Kidney epithelial cell (primary cell): ENCODE measurements at places on chromosomes 7 and 10.

- no peak for DNase-seq
These were observed 245.6 kb downstream of the SLC25A13 start for GRCh38 chr7:96076350-96076707.

GRCh38 chr7:96241855-96242254 lies 80.0 kb downstream of the SLC25A13 start:
- DNase-seq = no peak

GRCh38 chr7:30062587-30062986 lies 34.4 kb downstream of the PLEKHA8 start:
- no peak for DNase-seq

- no peak for DNase-seq
These were observed 66.1 kb downstream of the RBM33 start for GRCh38 chr7:155710530-155710929.

DNA sequence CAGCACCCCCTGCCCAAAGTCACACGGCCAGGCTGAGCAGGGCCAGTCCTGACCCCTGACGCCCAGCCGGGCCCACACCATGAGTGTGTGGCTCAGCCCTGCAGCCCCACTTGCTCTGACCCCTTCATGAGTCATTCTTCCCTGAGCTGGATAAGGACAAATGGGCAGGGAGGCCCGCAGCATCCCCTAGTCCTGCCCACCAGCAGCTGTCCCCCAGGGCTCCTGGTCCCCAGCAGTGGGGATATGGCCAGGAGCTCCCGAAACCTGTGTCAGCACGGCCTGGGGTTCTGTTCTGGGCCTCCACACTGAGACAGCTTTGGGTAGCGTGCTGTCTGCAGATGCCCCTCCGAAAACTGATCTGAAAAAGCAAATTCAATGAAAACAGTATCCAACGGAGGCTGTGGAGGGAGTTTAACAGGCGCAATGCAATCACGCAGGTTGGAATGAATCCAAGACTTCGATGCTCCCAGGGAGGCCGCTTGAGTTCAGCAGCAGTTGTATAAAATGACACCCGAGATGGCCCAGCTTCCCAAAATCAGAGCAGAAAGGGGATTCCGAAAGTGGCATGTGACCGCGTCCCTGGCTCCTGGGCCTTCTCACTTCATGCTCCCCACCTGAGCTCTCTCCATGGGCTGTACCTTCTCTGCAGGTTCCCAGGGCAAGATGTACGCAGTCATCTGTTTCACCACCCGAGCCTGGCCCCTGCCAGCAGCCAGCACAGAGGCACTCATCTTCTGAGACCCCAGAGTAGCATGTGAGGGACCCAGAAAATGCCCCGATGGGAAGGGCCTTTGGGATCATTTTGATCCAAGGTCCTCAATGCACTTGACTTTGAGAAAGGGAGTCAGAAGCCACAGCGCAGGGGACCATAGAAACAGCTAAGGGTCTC lies 214.1 kb downstream of the USP6NL start:
- DNase-seq = no peak

DNA sequence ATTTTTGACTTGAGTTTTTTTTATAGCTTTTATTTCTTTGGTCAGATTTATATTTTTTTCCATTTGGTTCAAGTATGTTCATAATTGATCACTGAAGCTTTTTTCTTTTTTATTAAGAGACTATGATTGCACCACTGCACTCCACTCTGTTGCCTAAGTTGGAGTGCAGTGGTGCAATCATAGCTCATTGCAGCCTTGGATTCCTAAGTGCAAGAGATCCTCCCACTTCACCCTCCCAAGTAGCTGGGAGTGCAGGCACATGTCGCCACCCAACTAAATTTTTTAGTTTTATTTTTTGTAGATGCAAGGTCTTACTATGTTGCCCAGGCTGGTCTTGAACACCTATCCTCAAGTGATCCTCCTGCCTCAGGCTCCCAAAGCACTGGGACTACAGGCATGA lies 97.7 kb upstream of the KIF5B start:
- DNase-seq = no peak

DNA sequence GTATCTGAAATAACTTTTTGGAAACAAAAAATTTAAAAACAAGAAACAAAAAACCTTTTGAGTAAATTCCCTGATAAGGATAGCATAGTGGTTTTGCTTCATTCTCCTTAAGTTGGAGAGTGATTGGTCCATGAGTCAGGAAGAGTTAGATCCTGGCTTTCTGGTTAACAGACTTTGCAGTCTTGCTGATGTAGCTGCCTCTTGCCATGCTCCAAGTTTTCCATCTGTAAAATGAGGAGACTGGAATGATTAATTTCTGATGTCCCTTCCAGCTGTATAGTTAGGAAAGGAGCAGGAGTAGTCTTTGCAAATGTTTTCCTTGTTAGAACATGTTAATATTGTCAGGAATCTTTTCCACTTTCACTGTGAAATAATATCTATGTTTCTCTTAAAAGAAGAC lies 266.6 kb downstream of the DNAJB9 start:
- no peak for DNase-seq

GRCh38 chr7:107359520-107360316 lies 110.1 kb upstream of the GPR22 start:
- DNase-seq = no peak

DNA sequence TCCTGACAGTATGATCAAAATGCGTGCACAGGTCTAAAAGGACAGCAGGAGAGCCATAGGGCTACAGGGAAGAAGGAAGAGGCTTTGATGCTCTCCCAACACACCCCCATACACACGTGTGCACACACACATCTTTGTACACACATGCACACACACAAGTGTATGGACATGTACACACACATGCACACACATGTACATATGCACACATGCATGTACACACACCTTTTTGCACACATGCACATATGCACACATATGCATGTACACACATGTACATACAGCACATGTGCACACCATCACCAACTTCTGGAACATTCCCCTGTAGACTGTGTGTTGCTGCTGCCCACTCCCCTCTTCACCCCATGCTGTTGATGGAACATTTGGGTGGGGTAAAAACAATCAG lies 255.6 kb upstream of the CTBP2 start:
- no peak for DNase-seq

- no peak for DNase-seq
These were observed 32.3 kb downstream of the RASGEF1A start for GRCh38 chr10:43234471-43235041.

- no peak for DNase-seq
These were observed 138.5 kb upstream of the AGR3 start for GRCh38 chr7:17020250-17020649.

- DNase-seq = no peak
These were observed 511.4 kb upstream of the GALNT17 start for GRCh38 chr7:70620333-70621055.

DNA sequence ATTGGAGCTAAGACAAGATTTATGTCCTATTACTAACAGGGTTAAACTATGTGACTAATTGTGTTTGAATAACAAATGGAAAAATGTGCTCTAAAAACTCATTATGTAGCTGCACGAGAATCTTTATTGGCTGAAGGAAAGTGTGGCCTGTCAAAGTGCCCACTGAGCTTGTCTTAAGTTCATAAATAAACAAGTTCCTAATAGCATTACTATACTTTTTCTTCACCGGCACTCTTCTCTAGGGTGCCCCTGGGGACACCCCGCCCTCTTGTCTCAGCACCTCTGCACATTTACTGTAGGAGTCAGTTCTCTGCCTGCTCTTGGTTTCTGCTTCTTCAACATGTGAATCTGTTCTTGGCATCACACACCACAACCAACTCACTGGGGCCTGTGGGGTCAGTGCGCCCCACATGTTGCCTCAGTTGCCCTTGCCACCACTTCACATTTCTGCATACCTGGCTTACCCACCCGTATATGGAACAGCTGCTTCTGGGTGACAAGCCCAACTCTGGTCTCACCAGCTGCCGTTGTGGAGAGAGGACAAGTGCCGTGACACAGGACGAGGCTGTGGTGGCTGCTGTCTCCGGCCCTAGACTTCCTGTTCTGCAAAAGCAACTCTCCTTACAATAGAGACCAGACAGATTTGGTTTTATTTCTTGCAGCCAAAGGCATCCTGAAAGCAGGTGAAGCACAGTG lies 96.3 kb upstream of the DDC start:
- no peak for DNase-seq

- DNase-seq = peak; percentile 35
These were observed 37.8 kb downstream of the AOAH start for GRCh38 chr7:36686499-36686898.

- no peak for DNase-seq
These were observed 104.7 kb upstream of the FAM20C start for GRCh38 chr7:87671-88070.

GRCh38 chr10:35425595-35425994 lies 89.3 kb downstream of the CCNY start:
- no peak for DNase-seq

DNA sequence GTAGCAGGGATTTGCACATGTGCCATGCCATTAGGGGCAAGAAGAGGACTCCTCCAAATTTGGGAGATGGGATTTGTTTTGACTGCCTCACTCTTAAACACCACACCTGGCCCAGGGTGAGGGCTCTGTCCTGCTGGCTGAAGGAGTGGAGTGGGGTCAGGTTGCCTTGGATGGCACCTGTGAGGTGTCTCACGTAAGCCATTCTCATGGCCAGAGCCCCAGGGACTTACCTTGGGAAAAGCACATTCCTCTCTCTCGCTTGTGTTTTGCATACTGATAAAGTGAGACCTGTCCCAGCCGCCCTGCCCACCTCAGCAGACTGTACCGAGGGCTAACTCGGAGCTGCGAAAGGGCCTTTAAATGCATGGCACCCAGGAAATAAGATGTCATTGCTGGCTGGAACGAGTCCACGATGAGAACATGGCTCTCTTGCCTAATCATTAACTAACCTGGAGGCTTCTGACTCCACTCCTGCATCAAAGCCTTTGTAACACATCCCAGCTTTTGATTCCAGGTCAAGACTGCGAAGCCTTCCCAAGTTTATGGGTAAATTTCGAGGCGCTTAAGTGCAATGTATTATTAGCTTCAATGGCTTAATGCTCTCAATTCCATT lies 184.0 kb upstream of the RNF32 start:
- no peak for DNase-seq

- DNase-seq = peak; percentile 58
These were observed 167.5 kb upstream of the HABP2 start for GRCh38 chr10:113385021-113385999.

- peak; percentile 43 for DNase-seq
These were observed 182.7 kb upstream of the LYZL2 start for GRCh38 chr10:30812018-30812851.

DNA sequence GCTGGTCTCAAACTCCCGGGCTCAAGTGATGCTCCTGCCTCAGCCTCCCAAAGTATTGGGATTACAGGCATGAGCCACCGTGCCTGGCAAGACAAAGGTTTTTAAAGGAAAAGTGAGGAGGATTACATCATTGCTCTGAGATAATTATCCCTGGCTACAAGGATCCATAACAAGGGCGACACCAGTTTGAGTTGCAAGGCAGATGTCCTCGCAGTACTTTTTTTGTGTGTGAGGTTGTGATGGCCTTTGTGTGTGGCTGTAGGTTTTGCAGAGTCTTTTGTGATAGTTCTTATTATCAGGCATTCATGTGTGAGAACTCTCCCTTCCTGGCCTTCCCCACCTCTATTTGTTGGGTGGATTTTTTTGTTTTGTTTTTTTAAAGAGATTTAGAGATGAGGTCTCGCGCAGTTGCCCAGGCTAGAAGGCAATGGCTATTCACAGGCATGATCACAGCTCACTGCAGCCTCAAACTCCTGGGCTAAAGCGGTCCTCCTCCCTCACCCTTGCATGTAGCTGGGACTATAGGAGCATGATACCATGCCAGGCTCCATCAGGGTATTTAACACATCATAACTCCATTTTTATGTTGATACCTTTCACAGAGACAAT lies 10.0 kb downstream of the BTBD16 start:
- DNase-seq = no peak

DNA sequence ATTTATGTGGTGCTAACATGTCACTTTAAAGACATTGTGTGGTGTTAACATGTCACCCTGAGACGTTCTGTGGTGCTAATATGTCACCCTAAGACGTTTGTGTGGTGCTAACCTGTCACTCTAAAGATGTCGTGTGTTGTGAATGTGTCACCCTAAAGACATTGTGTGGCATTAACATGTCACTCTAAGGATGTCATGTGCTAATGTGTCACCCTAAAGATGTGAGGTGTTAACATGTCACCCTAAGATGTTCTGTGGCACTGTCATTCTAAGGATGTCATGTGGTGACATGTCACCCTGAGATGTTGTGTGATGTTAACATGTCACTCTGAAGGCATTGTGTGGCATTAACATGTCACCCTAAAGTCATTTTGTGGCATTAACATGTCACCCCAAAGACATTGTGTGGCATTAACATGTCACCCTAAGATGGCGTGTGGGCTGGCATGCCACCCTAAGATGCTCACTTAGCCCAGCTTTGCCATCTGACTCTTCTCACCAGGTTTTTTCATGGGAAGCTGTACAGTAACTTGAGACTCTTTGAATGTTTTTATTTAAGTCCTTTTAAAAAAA lies 45.6 kb downstream of the LANCL2 start:
- no peak for DNase-seq

DNA sequence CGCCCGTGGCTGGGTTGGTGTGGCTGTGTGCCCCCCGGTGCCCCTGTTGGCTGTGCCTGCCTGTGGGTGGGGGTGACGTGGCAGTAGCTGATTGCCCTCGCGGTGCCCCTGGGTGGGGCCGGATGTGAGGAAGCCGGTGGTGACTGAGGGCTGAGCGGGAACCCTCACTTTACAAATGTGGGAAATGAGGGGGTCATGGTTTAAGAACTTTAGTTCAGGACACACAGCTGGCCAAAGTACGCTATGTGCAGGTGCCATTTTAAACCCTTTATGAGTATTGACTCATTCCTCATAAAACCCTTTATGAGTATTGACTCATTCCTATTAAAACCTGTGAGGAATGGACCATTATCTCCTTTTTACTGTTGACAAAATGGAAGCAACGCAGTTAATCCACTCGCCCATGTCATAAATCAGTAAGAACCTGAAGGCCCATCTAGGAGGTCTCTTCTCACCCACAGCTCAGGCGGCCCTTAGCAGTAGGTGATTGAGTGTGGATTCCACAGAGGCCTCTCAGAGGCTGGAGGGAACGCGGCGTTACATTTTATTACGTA lies 290.1 kb upstream of the COBL start:
- DNase-seq = no peak

DNA sequence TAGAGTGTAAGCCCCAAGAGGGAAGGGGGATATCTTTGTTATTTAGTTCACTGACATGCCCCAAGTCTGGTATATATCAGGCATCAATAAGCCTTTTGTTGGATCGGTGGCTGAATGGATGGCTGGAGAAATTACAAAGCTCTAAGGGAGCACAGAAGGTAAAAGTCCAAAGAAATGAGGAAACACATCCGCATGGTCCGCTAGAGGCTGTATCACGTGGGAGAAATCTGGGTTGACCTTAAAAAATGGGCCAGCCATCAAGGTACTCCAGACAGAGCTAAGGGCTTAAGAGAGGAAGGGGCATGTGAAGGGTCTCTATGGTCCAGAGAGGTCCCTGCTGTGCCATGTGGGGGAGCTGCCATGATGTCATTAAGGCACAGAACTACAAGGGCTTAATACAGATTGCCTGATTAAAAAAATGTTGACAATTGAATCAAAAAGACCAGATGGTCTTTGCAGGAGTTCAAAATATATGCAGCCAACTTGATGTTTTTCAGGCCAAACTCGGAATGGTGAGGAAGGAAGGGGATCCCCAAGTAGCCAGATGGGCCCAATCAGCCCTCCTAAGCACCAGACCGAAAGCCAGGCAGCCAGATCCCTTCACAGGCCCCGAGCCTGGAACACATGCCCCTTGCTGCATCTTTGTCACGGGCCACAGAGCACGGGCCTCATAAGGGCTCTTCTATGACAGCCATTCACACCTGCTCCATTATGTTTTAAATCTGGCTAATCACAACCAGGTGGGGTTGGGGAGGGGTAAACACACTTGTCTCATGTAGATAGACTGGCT lies 31.9 kb downstream of the SCRN1 start:
- DNase-seq = no peak
